Spleen (tissue), 13 donors: ENCODE measurements at places on chromosomes 13 and 19. TPM values are rescaled to one million over a fixed set of nuclear protein-coding genes. Genes with fewer than 3 reads are reported as not detected.

- H3K4me1 ChIP-seq: no peaks in the 10 kb centered on the region
- H3K27me3 ChIP-seq: no peaks in the 10 kb centered on the region
- DNase-seq: no peak
- no peaks in the 10 kb centered on the region for H3K36me3 ChIP-seq
- H3K27ac ChIP-seq: no peak overlapping the region
Measured at GRCh38 chr13:47216176-47216822, 319.4 kb upstream of the HTR2A start.

The SHISA7 gene
- not detected for total RNA-seq

DNA sequence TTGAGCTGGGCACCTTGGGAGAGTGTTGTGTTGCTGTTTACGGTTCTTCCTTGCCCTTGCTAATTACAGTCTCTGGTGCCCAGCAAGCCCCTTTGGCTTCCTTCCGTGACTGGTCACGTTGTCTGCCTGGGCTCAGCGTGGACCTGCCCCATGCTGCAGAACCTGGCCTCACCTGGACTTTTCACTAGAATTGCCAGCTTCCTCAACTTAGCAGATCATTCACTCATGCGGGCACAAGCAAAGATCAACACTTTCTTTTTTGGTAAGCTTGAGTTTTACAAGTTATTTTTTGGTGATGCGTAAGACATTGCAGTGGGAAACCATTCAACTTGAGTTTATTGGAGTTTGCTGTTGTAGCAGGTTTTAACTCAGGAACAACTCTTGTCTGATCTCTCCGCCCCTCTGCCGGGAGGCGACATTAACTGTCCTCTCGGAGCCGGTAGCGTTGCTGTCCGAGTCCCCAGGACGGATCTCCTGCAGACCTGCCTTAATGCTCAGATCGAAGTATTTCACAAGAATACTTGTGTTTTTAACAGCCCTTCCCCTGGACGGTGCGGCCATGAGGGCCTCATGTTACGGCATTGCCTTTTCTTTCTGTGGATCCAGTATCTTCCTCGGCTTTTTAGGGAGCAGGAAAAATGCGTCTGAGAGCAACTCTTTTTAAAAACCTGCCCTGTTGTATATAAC is 15.7 kb upstream of the TEX29 start:
- H3K4me1 ChIP-seq: no peaks in the 10 kb centered on the region
- H3K27me3 ChIP-seq: no peaks in the 10 kb centered on the region
- no peak for DNase-seq
- no peak overlapping the region for H3K27ac ChIP-seq
- no peak overlapping the region for H3K4me3 ChIP-seq

The WDR87 gene
- not detected for total RNA-seq

The FSD1 gene
- total RNA-seq: 0.80 TPM

DNA sequence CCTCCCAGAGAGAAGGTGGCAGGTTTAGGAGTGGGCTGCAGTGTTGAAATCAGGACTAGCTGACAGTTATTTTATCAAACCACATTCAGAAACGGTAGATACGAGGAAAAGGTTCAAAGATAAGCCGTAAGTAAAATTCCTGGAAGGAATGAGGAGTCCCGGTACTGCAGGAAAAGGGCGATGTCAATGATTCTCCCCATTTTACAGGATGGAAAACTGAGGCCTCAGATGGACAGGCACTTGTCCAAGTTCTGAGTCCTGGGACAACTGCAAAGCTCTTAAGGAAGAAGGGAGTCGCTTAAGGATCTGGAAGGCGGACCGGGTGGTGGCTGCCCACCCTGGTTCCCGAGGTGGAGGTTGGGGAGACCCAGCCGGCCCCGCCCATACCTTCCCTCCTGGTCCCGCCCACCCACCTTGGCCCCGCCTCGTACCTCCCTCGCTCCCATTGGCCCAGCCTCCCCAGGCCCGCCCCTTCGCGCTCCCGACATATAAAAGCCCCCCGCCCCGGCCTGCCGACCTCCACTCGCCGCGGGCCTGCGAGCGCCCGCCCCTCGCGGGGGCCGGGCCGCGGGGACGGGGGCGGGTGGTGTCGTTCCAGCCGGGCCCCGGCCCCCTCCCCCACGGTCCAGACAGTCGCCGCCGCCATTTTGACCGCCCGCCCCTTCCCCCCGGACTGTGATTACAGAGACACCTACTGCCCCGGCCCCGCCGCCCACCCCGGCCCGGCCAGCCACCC is 603 bp downstream of the RFX1 start:
- peak overlapping the region; percentile 77 for H3K4me3 ChIP-seq
- no peaks in the 10 kb centered on the region for H3K36me3 ChIP-seq
- no peaks in the 10 kb centered on the region for H3K27me3 ChIP-seq

DNA sequence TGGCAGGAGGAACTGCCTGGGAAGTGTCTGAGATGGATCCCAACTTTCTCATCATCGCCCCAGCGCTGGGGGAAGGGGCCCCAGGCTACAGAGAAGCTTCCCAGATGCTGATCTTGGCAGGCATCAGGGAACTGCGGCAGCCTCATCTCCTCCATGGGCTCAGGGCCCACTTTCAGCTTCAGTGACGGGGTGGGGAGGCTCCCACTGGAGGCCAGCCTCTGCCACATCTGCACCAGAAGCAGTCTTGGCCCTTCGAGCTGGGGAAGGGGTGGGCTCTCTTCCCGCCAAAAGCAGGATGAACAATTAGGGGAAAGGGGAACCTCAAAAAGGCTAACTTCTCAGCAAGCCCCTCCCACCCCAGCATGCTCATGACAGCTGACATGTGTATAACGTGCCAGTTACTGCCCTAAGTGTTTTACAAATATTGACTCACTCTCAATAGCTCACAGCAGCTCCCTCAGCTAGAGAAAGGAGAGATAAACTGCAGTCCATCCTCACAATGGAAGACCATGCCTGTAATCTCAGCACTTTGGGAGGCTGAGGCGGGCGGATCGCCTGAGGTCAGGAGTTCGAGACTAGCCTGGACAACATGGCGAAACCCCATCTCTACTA is 7.1 kb upstream of the S1PR2 start:
- no peak overlapping the region for H3K27ac ChIP-seq
- H3K4me1 ChIP-seq: peaks cover 17% of the 10 kb centered on the region
- DNase-seq: no peak
- H3K27me3 ChIP-seq: no peaks in the 10 kb centered on the region
- H3K36me3 ChIP-seq: no peaks in the 10 kb centered on the region
- H3K4me3 ChIP-seq: no peak overlapping the region

- peaks cover 26% of the 10 kb centered on the region for H3K27me3 ChIP-seq
- no peak overlapping the region for H3K27ac ChIP-seq
- DNase-seq: peak; percentile 90
- H3K4me3 ChIP-seq: peak overlapping the region; percentile 37
Measured at GRCh38 chr19:55086730-55087541, 11.3 kb downstream of the EPS8L1 start.

DNA sequence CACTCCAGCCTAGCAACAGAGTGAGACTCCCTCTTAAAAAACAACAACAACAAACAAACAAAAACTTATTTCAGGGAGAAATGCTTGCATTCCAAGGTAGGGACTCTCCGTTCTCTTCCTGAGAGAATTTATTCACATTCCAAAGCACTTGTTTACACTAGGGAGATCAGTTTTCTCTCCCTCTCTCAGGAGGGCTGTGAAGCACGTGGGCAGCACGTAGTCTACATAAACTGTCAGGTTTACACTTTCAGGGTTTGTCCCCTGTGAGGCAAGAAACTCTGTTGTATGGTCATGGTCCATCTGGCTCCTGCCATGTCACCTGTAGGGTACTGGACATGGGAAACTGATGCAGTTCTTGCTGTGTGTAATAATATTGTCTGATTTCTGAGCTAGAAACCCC is 31.6 kb downstream of the WDR87 start:
- DNase-seq: no peak
- no peaks in the 10 kb centered on the region for H3K27me3 ChIP-seq
- H3K4me3 ChIP-seq: no peak overlapping the region
- H3K27ac ChIP-seq: no peak overlapping the region
- no peaks in the 10 kb centered on the region for H3K36me3 ChIP-seq

The HSPB6 gene
- total RNA-seq: 5.9 TPM

GRCh38 chr19:34733266-34733745 is 737 bp upstream of the ZNF181 start:
- H3K4me3 ChIP-seq: peak overlapping the region; percentile 65
- DNase-seq: peak; percentile 83
- no peaks in the 10 kb centered on the region for H3K27me3 ChIP-seq
- H3K27ac ChIP-seq: peak overlapping the region; percentile 94
- peaks cover 26% of the 10 kb centered on the region for H3K36me3 ChIP-seq

The ETHE1 gene
- total RNA-seq: 50.0 TPM

DNA sequence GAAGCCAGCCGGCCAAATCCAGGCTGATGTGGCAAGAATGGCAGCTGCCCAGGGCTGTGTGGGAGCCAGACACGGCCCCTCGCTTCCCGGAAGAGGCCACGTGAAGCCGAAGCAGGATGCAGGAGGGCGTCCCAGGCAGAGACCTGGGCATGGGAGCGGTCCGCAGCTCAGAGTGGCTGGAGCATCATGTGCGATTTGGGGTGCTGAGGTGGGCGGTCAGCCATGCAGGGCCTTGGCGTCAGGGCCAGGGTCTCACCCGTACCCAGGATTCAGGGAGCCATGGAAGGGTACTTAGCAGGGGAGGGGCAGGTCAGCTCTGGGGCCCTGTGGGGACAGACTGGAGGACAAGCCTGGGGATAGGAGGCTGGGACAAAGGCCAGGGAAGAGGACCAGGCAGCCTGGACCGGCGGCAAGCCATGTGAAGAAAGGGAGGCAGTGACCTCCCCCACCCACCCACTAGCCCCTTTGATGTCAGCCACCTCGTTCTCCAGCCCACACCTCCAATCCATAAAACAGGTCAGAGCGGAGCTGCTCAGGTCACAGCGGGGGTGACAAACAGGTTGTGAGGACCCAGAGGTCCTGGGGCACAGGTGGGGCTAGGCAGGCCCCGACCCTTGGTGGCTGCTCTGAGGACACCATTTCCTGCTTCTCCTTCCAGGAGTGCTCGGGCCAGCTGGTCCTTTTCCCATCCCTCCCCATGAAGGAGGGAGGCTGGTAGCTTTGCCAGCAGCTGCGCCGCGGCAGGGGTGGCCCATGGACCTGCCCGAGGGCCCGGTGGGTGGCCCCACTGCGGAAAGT is 2.3 kb downstream of the KASH5 start:
- peaks cover 3% of the 10 kb centered on the region for H3K4me1 ChIP-seq
- no peaks in the 10 kb centered on the region for H3K36me3 ChIP-seq
- no peak for DNase-seq
- no peaks in the 10 kb centered on the region for H3K27me3 ChIP-seq
- no peak overlapping the region for H3K27ac ChIP-seq
- H3K4me3 ChIP-seq: no peak overlapping the region

DNA sequence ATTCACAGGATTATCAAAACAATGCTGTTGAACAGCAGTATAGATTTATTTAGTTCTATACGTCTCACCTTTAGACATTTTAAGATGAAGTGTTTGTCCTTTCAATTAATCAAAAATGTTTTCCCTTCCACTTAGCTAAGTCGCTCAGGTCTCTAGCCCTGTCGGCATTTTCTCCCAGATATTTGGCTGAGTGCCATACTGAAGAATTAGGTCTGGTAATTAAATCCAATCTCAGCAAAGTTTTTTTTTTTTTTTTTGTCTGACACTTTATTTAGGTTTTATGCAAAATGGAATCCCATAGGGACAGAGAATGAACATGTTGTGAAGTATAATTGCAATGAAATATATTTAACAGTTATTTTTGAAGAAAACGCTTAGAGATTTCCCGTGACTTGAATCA is 44.1 kb downstream of the RFC3 start:
- no peaks in the 10 kb centered on the region for H3K4me1 ChIP-seq
- no peaks in the 10 kb centered on the region for H3K27me3 ChIP-seq
- no peaks in the 10 kb centered on the region for H3K36me3 ChIP-seq
- H3K27ac ChIP-seq: no peak overlapping the region
- DNase-seq: no peak

DNA sequence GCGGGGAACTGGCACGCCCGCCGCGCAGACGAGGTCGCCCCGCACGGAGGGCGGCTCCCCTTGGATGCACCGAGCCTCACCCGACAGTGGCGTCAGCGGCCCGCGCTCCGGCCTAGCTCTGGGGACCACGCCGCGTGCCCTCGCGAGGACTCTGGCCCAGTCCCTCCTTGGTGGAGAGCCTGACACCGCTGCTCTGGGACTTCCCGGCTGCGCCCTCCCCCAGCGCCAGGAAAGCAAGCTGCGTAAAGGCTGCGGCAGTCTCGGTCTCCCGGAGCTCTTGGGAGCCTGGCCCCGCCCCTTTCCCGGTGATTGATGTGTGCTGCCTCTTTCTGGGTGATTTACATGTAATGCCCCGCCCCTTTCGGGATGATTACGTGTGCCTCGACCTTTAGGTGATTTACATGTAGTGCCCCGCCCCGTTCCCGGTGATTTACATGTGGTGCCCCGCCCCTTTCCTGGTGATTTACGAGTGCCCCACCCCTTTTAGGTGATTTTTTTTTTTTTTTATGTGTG is at the start of gene LENG9:
Gene LENG9, minus strand, starts transcription at position 248 of the 513 bp plus-strand sequence. CDS start 252 bp downstream, outside the sequence.
- DNase-seq: peak; percentile 99
- H3K27ac ChIP-seq: peak within 1 kb of the TSS; percentile 98
- peaks cover 40% of the 10 kb centered on the region for H3K36me3 ChIP-seq
- H3K4me3 ChIP-seq: peak within 1 kb of the TSS; percentile 69

The COG6 gene
- total RNA-seq: 22.6 TPM

GRCh38 chr13:109336730-109337129 is 449.7 kb downstream of the IRS2 start:
- no peak overlapping the region for H3K4me3 ChIP-seq
- no peaks in the 10 kb centered on the region for H3K27me3 ChIP-seq
- no peak overlapping the region for H3K27ac ChIP-seq
- H3K36me3 ChIP-seq: no peaks in the 10 kb centered on the region

DNA sequence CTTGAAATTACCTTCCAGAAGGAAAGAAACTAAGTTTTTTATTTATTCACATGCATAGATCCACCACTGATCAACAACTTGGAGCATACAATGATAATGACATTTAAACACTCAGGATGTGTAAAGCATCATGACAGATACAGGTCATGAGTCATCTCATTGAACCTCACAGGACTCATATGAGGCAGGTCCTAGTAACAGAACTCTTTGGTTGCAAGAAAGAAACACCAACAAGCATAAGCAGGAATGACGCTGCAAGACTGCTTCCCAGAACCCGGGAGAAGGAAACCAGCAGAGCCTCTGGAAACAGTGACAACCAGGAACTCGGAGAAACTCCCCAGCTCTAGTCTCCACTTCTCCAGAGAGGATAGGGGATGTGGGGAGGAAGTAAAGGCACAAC is 60.8 kb upstream of the IPO5 start:
- no peaks in the 10 kb centered on the region for H3K36me3 ChIP-seq
- no peaks in the 10 kb centered on the region for H3K4me1 ChIP-seq
- H3K4me3 ChIP-seq: no peak overlapping the region
- no peak for DNase-seq
- H3K27me3 ChIP-seq: no peaks in the 10 kb centered on the region
- H3K27ac ChIP-seq: no peak overlapping the region

The ZNF529 gene
- total RNA-seq: 16.2 TPM

DNA sequence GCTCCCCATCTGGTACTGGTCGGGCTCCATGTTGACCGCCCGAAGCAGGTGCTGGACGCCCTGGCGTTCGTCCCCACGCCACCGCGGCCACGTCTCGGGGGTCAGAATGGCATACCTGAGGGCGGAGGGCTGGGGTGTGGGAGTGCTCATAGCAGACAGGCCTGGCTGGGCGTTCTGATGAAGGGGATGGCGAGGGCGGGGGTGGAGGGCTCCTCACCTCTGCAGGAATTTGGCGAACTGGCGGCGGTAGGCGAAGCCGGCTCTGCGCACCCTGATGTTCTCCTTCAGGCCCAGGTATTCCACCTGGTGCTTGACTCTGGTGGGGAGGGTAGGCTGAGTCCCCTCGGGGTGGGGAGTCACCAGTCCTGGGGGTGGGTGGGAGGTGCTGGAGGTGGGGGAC is 22.3 kb upstream of the ZNF414 start:
- no peak overlapping the region for H3K4me3 ChIP-seq
- H3K27me3 ChIP-seq: no peaks in the 10 kb centered on the region
- peaks cover 7% of the 10 kb centered on the region for H3K4me1 ChIP-seq

The PLD3 gene
- 355 TPM for total RNA-seq
